ENCODE measurements at places on chromosomes 5 and 9. TPM values are rescaled to one million over a fixed set of nuclear protein-coding genes. Genes with fewer than 3 reads are reported as not detected.

- DNase-seq, result no peak
Observed at GRCh38 chr9:68834931-68835520, 130.0 kb downstream of the PIP5K1B start.

DNA sequence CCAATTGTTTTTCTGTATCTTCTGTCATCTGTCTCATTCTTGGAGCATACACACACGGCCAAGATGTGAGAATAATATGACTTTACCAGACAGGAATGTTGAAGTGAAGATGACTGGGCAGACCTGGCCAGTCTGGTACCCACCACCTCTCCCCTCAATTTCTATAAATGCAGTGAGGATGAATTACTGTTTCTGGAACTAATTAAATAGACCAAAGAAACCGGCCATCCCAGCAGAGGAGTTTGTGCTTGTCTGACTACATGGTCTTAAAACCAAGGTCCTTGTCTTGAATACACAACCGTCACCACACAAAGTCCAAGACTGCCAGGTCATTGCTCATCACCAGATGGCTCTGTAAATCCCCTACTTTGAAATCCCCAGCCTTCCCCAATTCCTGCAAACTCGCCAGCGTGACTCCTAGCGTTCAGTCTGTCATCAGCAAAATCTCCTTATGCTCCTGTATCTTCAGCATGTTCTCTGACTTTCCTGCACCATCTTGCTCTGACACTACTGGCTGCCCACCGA is 147.2 kb downstream of the PDE4D start:
- DNase-seq, result no peak

DNA sequence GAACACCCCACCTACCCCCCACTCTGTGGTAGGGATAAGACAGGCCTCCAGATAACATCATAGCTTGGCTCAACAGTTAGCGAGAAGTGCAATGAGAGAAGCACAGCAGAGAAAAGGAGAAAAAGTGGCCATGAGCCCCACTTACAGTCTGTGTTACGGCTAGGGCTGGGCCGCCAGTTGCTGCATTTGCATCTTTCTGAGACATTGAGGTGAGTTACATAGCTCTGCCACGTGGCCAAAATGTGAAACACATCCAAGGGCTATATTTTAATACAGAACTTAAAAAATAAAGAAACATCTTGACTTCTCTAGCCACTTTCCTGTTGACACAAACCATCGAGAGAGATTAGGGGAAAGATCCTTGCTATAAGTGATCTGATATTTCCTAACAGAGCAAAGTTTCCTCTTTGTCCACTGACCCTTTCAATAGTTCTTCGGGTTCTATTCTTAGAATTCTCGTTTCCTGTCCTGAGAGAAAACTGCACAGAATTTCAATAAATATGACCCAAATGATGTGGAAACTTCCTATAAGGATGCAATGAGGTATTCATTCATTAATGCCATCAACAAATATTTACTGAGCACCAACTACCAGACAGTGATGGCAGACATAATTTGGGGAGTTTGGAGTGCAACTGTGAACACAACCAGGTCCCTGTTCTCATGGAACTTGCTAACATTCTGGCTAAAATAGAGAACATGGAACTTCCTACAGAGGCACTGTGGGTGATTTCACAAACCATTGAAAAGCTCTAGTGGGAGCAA is 3.2 kb upstream of the TLE4 start:
- DNase-seq, result no peak

- DNase-seq, result no peak
Observed at GRCh38 chr9:81598811-81599210, 90.5 kb downstream of the TLE1 start.

DNA sequence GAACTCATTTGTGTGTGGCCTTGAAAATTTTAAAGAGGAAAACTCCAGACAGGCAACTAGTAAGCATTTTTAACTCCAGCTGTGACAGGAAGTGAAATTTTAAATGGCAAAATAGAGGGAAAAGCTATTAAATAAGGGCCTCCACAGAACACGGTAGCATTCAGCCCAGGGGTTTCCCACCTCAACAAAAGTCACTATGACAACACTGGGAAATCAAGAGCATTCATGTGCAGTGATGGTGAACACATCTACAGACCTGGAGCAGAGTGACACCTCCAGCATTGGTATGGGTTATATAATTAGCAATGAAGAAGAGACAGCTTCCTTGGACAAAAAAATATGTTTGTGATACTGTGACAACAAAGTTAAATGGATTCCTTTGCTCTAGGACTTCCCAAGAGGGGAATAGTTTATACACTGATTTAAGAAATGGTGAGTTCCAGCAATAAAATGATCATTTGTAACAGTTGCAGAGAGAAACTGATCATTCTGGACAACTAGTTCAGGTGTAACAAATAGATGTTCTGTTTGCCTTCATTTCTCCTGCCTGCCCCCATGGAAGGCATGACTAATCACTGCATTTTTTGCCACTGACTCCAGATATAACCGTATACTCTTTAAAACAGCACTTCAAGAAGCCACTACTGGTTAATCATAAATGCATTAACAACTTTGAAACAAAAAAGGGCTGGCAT is 93.3 kb upstream of the SLC44A1 start:
- no peak for DNase-seq

GRCh38 chr9:89874351-89875321 is 269.8 kb downstream of the GADD45G start:
- DNase-seq, result no peak

DNA sequence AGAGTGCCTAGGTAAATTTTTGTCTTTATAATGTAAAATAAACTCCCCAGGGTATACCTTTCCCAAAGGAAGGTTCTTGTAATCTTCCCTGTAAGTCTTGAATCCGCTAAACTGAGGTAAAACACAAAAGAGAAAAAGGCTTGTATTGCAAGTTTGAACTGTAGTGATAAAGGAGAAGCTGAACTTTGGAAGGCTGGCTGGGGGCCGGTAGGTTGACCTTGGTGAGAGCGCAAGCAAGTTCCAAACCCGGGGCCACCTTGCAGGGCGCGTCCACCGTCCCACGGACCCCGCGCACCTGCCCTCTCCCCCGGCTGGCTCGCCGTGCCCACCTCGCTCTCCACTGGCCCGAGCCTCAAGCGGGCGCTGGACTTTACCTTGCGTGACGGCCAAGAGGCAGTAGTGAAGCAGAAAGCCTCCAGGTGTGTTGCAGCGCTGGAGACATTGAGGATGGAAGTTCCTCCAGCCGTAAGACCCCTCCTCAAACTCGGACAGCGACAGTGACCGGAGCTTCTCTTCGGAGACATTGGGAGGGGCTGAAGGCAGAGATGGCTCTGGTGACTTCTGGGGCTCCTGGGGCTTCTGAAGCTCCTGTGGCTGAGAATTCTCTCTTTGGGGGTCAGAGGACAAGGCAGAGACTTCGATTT is 428 bp downstream of the SLCO4C1 start:
- no peak for DNase-seq

DNA sequence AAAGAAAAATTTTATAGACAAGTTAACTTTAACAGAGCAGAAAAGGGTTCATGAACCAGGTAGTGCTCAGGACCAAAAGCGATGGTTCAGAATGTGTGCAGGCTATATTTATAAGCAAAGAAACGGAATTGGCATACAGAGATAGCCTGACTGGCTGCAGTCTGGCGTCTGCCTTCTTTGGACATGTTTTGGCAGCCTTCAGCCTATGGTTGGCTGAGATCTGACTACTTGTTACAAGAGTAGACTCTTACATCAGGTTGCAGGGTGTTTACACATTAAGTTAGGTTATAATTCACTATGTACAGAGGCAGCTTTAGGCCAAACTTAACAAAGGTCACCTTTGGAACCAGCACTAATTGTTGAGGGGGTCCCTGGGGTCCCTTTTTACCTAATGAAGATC is 7.0 kb downstream of the NOP16 start:
- no peak for DNase-seq

DNA sequence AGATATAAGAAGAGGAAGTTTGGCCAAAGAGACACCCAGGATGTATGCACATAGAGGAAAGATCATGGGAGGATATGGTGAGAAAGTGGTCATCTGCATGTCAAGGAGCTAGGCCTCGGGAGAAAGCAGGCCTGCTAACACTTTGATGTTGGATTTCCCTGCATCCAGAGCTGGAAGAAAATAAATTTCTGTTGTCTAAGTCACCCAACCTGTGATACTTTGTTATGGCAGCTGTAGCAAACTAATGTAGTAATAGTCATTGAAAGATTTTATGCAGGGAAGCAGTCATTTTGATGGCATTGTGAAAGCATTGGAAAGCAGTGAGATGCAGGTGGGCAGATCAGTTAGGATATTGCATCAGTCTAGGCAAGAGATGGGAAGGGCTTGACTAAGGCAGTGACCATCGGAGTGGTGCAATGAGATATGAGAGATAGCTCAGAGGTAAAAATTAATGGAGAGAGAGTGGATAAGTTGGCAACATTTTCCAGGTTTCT is 24.5 kb upstream of the FOCAD start:
- no peak for DNase-seq

- no peak for DNase-seq
Observed at GRCh38 chr9:131752231-131752884, 12.5 kb upstream of the RAPGEF1 start.

- no peak for DNase-seq
Observed at GRCh38 chr9:1659363-1659690, 355.8 kb upstream of the SMARCA2 start.

DNA sequence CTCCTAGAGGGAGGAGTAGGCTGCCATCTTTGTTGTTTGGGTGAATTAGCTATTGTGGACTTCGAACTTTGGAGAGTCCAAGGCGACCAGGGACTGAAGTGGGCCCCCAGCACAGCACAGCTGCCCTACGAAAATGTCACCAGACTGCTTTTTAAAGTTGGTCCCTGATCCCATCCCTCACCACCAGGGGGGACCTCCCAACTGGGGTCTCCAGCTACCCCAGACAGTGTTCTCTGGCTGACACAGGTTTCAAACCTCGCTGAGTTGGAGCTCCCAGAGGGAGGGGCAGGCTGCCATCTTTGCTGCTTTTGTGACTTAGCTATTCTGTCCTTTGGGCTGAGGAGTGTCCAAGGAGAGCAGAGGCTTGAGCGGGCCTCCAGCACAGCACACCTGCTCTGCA is 45.7 kb upstream of the ADRB2 start:
- no peak for DNase-seq

DNA sequence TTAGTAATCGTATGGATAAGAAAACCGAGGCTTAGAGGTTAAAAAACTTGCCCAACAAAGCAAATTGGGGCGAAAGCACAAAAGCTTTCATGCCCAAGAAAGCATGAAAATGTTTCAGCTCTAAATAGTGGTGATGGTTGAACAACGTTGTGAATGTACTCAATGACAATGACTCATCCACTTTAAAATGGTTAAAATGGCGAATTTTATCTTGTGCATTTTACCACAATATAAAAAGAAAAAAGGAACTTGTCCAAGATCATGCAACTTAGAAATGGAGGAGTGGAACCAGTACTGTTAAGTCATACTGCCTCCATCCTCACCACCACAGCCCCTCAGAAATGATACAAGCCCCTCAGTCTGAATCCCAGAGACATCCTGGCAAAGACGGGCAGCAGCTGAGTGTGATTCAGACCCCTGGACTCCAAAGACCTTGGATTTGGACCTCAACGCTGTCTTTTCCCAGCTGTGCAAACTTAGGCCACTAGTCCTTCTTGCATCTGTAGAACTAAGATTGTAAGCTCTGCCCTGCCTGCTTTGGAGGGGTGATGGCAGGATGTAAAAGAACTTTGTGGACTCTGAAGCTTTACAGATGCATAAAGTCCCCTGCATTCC is 158.4 kb downstream of the GABBR2 start:
- DNase-seq, result no peak

- DNase-seq, result no peak
Observed at GRCh38 chr5:58452566-58453258, 7.2 kb downstream of the PLK2 start.

- no peak for DNase-seq
Observed at GRCh38 chr9:84875193-84875592, 205.7 kb downstream of the NTRK2 start.

- DNase-seq, result no peak
Observed at GRCh38 chr5:1246711-1247431, 21.7 kb downstream of the SLC6A18 start.

DNA sequence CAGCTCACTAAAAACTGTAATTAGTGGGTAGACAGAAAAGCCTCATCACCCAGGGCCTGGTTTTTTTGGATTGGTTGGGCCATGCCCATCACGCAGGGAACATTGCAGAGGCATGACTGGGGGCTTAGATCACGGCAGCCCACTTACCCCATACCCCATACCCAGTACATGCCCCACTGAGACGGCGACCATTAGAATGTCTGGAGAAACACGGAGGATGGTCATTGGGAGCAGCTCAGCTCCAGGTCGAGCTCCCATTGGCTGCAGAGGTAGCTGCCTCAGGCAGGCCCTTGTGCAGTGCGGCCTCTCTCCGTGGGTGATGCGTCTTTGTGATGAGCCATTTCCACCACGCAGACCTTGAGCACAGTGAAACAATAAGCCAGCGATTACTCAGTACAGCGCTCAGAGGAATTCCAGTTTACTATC is 204.0 kb downstream of the GADD45G start:
- peak; percentile 43 for DNase-seq

DNA sequence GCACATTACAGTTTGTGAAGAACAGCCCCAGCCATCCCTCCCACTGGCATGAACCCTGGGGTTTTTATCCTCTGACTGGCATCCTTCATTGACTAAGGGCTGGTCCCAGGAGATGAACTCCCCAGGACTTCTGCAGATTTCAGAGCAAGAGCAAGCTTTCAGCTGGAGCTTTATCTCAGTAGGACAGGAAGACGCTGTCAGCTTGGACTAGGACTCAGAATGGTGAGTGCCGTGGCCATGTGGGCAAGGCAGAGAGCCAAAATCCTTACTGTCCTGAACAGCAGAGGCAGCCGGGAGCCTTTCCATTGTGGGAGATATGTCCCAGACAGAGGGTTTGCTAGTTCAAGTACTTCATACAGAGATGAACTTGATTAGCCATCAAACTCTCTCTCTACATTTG is 3.2 kb upstream of the ACOT12 start:
- no peak for DNase-seq

DNA sequence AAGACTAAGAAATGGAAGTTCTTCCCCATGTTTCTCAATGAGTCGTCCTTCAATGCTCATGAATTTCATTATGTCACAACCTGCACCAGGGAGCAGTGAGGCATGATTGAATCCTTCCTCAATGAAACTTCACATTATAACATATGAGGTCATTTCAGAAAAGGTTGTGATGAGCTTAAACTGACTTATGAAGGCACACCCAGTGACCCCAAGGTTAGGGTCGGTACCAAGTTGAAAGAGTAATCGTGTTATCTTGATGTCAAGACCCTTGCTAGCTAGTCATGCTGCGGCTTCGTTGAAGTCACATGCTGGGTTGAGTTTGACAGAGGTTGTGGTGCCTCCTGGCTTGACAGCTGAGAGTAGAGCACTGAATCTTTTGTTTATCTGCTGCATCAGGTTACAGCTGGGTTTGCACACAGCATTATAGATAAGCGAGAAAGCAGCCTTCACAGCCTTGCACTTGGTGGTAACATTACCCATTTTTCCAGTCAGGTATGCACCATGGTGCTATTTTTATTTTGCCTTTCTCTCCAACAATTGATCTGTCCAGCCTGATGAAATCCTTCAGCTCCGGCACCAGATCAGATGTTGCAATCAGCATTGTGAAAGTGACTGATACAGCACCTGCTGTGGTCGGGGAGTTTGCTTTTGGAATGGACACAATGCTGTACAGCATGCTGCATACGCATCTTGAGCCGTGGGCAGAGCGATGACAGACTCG is 133.2 kb downstream of the ERCC6L2 start:
- DNase-seq, result no peak

The SPAG8 gene
- total RNA-seq, result 0.25 TPM

The NR5A1 gene
- not detected for total RNA-seq

The ZDHHC21 gene
- 24.6 TPM for total RNA-seq

The PRSS3 gene
- 30.8 TPM for total RNA-seq

The SLC46A2 gene
- not detected for total RNA-seq
